ENCODE measurements at places on chromosomes 2 and 18.
A peak's percentile ranks its signal among the peaks of the same experiment; 100 is the strongest.

DNA sequence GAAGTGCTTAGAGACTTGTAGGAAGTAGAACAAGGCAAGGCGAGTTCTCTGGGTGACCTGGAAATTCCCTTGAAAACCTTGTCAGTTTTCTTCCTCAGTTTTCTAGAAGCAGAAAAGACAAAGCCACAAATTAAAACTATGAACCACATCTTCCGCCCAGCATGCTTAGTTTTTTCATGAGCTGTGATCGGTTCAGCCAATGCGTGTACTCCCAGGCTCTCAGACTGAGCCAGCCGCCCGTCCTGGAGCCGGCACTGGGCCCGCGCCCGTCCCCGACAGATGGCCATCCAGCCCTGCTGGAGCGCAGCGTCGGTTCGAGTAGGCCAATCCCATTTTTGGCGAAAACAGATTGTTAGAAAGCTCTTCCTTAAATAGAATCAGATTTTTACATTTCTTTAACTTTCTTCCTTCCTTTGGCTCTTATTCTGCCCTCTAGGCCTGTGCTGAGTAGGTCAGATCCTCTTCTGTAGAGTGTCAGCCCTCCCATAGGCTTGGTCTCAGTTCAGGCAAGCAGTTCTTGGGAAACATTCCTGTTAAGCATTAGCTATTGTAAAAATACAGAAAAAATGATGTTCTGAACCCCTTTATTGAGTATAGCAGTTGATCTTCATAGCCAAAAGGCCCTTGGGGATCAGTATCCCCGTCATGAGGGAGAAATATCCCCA is 112.5 kb downstream of the NCK2 start:
- no peak for DNase-seq

- DNase-seq = no peak
Measured at GRCh38 chr18:58169472-58169871, 125.4 kb downstream of the NEDD4L start.

GRCh38 chr18:10416065-10416464 is 38.4 kb upstream of the APCDD1 start:
- no peak for DNase-seq

DNA sequence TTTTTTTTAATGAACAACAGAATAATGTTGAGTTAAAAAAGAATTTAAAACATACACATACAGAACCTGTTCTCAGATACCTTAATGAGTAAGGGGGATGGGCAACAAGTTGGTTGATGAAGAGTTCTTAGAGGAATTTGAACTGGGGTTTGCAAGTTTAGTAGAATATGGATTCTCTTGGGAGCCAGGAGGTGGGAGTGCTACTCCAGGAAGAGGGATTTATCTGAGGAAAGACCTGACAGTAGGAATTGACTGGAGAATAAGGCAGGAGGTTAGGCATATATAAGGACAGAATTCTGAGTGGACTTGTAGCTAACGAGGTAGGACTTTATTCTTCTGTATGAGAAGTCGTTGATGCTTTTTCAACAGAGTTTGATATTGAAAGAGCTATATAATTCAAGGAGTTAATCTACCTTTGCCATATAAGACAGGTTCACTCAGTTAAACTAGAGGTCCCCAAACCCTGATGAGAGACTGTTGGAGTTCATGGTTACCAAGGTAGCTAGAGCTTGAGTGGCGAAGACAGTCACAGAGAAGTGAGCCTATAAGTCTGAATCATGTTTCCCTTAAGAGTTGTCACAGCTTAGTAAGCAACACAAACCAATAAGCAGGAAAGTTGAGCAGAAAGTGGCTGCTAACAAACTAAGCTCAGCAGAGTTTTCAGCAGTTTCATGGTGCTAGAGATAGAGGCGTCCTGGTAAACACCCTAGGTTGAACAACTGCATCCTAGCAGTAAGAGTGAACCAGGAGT is 88.2 kb downstream of the NCOA1 start:
- DNase-seq = no peak

DNA sequence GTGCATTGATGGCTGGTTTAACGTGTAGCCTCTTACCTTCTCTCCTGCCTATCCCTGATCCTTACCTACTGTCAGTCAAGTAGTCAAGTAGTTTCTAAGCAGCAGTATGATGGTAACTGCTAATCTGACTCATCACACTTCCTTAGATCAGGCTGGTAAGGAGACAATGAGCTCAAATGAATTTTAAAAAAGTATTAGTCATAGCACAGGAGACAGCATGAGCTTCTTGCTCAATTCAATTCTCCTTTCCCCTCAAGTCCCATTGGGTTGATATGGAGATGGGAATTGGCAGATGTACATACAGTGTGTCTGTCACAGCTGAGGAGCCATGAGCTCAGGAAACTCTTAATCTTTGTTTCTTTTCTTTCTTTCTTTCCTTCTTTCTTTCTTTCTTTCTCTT is 799.7 kb downstream of the LRP1B start:
- DNase-seq = no peak

DNA sequence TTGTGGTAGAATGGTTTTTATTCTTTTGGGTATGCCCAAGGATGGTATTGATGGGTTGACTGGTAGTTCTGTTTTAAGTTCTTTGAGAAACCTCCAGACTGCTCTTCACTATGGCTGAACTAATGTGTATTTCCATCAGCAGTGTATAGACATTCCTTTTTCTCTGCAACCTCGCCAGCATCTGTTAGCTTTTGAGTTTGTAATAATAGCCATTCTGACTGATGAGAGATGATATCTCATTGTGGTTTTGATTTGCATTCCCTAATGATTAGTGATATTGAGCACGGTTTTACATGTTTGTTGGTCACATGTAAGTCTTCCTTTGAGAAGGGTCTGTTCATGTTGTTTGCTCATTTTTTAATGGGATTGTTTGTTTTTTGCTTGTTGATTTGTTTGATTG is 1348.7 kb upstream of the NXPH2 start:
- no peak for DNase-seq

- DNase-seq = peak; percentile 33
Measured at GRCh38 chr2:8090748-8091700, 590.8 kb upstream of the ID2 start.

- no peak for DNase-seq
Measured at GRCh38 chr18:23519734-23520133, 16.4 kb downstream of the RMC1 start.

DNA sequence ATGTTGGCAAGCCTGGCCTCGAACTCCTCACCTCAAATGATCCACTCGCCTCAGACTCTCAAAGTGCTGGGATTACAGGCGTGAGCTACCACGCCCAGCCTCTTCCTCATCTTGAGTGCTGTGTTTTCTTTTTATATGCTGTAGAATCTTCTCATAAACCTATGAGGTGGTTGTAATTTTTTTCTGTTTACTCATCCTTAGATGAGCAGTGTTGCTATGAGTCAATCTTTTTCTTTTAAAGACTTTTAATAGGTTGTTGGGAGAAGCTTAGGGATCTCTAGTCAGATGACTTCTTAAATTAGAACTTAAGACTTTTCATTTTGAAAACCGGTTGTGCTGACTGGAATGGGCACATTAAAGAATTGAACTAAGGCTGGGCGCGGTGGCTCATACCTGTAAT is 8.7 kb upstream of the AAK1 start:
- DNase-seq = no peak

- peak; percentile 47 for DNase-seq
Measured at GRCh38 chr2:56184500-56185011, 766 bp downstream of the CCDC85A start.
